Left forelimb (tissue), 1 donor: ENCODE measurements at places on chromosomes 2 and 18.

- no peak for DNase-seq
Measured at GRCh38 chr2:240387669-240388358, 47.6 kb upstream of the GPC1 start.

DNA sequence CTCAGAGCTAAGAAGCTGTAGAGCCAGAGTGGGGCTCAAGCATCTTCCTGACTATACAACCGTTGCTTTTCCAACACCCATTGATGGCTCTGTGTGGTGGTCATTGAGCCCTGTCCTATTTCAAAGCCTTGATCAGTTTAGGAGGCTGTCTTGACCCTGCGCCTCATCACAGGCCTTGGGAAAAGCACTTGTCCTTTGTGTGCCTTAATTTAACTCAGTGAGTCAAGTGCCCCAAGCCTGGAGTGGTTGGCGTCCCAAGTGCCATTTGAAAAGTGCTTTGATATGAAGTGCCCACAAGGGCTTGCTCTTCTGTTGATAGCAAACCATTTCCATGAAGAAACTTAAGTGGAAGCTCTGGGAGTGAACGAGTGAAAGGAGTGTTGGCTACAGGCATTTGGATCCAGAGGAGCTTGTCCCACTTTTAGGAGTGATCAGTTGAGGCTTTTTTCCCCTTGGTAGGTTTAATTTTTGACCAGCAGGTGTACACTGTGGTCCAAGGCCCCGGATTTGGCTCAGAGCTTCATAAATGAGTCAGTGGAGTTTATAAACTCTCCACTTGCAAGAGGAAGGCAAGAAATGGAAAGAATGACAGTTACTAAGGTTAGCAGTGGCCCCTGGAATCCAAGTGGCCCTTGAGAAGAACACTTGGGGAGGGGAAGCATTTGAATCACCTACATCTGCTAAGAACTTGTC is 50.3 kb downstream of the ACTR2 start:
- no peak for DNase-seq

DNA sequence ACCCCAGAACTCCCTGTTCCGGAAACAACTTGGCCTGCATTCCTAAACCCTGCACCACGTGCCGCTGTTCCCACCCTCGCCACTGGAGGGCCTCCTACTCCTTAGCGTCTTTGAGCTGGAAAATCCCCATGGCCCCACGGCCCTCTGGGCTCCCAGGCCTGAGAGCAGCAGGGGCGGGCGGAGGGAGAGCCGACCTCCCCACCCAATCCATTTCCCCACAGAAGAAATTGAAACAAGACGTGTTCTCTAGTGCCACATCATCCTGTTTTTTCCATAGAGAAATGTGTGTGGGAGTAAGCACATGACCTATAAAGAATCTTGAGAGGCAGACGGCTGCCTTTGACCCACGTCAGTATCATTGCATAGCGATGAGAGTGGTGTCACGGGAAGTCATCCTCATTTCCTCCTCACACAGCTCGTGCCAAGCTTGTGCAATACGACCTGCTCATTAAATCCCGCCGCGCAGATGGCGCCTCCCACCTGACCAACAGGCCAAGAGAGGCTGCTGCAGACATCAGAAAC is 79.2 kb downstream of the LAMA1 start:
- peak; percentile 73 for DNase-seq

DNA sequence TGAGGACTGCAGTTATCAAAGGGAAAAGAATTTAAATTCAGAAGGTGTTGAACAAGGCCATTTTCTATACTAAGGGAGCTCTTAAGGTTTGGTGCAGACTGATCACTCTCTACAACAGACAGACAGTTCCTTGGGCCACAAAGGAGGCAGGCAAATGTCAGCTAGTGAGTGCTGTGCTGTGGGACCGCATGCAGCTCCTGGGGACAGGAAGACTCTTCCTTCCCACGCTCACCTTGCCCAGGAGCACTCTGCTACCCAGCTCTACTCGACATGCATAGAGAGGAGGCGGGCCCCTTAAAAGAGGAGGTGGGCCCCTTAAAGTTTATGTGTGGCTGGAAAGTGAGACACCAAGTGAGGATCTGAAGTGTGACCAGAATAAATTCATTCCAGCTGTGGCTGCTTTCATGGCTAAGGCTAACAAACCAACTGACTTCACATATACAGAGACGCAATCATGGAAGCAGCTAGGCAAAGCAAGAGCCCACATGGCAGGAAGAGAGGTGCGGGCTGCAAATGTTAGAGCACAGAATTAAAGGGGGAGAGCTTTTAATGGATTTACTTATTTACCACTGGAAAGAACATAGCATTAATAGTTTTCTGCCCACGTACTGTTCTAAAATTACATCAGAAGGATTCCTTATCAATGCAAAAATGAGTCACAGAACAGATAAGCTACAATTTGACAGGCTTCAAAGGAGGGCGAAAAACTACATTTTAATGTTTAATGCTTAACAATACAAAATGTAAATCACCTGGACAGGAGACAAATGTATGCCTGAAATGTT is 101.4 kb upstream of the RNU4ATAC start:
- no peak for DNase-seq

GRCh38 chr18:62672600-62672999 is 42.7 kb upstream of the PHLPP1 start:
- no peak for DNase-seq

GRCh38 chr18:8603663-8604520 is 5.3 kb upstream of the RAB12 start:
- no peak for DNase-seq

GRCh38 chr2:215841175-215841816 is 172.1 kb downstream of the MREG start:
- DNase-seq: no peak
